Epithelial cell of proximal tubule (primary cell): ENCODE measurements at places on chromosomes 4 and X.

DNA sequence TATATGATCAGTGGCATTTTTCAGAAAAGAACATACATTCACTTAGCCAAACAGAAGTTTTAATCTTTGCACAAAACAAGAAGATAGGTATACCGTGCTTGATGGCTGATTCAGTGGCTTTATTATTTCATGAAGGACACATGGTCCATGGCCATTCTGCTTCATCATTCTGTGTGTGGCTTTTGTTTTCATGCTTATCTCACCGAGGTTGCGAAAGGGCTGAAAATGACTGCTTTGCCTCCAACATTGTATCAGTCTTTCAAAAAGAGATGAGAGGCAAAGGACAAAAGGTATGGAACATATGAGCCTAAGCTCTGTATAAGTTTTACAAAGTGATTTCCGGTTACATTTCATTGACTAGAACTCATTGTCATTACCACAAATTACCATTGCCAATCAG lies 541.1 kb downstream of the RAB28 start:
- no peak for DNase-seq

DNA sequence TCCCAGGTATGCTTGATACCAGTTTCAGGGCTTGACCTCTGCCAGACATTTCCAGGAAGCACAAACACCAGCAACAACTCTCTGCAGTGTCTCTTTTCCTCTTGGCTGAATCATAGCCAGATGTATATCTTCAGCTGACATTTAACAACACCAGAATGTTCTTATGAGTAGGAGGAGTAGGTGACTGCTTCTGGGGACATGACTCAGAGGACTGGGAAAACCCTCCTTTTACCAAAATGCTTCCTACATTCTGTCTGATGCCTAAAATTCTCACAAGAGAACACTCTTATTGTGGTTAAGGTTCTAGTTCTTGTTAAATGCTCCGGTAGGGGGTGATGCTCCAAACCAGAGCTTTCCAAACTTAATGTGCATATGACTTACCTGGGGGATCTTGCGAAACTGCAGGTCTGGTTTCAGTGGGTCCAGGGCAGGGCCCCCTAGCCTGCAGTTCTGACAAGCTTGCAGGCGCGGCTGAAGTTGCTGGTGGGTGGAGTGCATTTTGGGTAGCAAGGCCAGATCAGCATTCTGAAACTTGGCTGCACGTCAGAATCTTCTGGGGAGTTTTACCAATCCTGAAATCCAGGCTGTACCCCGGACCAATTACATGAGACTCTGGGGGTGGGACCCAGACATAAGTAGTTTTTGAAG lies 329.3 kb upstream of the RPS6KA3 start:
- DNase-seq = no peak

DNA sequence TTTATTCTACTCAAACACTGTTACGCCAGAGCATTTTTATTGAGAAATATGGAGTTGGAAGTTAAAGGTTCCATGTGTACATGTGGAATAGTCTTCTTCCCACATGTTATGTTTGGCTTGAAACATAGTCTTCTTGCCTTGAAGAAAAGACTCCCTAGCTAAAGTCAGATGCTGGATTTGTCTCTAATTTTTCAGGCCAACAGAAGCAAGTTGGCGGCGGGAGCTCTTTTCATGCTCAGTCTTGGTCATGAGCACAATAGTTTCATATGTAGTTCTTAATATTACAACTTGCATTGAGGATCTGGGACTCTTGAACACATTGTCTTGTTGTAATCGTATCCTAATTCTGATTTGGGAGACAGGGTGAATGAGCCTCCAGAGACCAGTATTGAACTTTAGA lies 19.4 kb downstream of the SEPTIN11 start:
- no peak for DNase-seq

DNA sequence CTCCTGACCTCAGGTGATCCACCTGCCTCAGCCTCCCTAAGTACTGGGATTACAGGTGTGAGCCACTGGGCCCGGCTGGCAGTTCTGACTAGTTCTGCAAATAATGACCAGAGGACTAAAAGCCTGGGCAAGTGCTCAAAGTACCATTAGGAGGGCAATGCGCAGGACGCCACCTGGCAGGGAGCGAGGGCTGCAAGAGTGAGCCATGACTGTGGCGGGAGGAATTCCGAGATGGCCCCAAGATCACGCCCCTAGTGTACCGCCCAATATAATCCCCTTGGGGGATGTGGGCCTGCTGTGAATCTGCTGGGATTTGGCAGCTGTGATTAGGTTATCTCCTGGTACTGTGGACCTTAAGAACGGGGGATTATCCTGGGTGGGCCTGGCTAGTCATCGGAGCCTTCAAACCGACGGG lies 26.2 kb upstream of the GPR78 start:
- no peak for DNase-seq
